ENCODE measurements at places on chromosomes 13 and 19.
A peak's percentile ranks its signal among the peaks of the same experiment; 100 is the strongest.

- DNase-seq, result peak; percentile 51
Observed at GRCh38 chr19:2477141-2477710, 1.3 kb downstream of the GADD45B start.

- no peak for DNase-seq
Observed at GRCh38 chr19:12974301-12975220, 5.2 kb downstream of the DAND5 start.

DNA sequence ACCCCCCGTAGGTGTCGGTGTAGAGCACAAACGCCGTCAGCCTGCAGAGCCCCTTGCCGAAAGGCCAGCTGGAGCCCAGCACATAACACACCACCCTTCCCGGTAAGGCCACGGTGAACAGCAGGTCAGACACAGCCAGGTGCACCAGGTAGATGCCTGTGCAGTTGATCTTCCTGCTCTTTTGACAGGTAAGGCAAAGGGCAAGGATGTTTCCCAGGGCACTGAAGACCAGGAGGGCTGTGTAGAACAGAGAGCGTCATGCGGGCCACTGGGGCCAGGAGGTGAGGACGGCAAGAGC lies 92.6 kb upstream of the TM9SF2 start:
- DNase-seq, result no peak

GRCh38 chr13:49353908-49354307 lies 90.0 kb downstream of the CAB39L start:
- no peak for DNase-seq

DNA sequence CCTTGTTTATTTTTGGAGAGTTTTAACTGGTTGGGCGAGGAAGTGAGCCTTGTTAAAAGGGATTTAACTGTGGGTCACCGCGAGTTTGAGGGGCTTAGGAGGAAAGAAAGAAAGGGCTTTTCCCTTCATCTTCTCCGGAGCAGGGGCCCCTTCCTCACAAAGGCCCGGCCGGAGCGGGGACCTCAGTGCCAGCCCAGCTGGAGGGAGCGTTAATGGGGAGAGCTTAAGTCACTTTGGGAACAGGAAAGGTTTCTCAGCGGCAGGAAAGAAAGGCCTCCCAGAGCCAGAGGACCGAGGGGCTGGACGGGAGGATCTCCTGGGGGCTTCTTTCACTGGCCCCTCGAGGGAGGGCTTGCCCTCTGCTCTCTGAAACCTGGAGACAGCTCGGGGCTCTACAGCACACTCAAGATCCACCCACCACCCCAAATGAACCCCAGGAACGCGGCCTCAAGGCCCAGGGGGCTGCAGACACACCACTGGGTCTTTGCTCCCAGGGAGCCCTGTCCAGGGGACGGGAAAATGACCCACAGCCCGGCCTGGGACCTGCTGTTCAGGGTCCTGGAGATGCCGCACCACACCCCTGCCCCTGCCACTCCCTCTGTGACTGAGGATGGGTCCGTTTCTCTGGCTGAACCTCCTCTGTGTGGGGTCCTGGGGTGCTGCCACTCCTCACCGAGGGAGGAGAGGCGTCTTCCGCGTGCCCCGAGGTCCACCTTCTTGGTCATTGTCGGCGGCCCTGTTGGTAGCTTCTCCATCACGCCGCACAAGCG lies 128.3 kb downstream of the URI1 start:
- DNase-seq, result no peak

DNA sequence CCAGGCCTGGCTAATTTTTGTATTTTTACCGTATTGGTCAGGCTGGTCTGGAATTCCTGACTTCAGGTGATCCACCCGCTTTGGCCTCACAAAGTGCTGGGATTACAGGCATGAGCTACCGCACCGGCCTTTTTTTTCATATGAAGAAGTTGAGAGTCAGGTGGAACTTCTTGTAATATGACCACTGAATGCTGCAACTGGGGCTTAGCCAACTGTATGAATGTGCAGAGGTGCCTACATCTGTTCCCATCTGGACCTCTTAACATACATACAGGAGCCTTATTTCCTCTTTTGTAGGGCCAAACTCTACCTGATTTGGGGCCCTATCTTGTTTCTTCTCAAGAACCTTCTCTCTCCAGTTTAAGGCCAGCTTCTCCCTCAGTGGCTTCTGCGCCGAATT lies 11.9 kb upstream of the GGACT start:
- no peak for DNase-seq

GRCh38 chr13:45105895-45106294 lies 14.4 kb upstream of the GTF2F2 start:
- no peak for DNase-seq

- no peak for DNase-seq
Observed at GRCh38 chr13:30789166-30789862, 54.0 kb downstream of the ALOX5AP start.

DNA sequence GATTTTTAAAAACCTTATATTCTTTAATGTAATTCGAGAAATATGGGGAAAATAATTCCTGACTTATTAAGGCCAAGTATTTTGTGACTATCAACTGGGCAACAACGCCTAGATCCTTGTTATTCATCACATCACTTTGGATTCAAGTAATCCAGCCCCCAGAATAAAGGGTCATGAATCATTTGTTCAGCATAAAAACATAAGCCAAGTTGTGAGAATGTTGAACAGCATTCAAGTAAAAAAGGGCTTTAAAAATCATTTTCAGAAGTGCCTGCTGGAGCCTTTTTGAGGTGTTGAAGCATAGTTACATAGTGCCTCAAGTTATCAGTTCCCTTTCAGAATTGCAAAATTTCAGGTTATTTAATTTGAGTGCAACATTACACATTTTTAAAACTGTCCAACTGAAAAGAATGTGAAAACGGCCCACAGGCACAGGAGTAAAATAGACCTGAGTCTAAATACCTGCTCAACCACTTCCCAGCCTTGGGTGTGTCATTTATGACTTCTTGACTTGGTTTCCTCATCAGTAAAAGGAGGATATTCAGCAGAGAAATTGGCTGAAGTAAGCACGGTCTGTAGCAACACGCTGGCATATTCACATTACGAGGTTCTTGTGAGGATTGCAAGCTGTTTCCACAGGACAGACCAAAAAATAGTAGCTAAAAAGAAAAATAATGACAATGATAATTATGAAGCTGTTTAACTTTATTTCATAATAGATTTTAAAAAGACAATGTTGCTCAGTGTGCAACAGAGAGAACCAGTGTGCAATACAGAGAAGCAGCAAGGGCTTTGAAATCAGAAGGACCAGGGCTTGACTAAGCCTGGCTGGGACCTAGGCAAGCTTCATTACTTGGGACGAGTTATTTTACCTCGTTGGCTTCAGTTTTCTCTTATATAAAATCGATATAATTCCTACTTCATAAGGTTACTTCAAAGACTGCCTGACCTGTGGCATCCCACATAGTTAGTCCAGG lies 56.6 kb downstream of the MBNL2 start:
- peak; percentile 59 for DNase-seq

GRCh38 chr13:95019886-95020285 lies 281.4 kb downstream of the ABCC4 start:
- DNase-seq, result no peak

DNA sequence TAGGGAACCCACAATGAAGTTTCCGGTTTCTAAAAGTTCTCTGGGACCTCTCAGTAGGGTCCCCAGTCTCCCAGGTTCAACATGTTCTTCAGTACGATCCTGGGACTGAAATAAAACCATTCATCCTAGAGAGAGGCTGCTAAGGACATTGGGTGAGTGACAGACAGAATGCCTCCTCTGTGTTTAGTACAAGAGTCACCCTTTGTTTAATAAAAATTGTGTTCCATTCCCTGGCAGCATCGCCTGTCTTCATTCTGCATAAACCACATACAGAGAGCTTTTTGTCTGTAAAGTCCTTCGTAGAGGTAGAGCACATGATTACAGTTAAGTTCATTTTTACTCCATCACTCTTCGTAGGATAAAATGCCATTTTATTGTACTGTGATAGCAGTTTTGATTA lies 95.3 kb upstream of the GPR12 start:
- DNase-seq, result no peak

- DNase-seq, result no peak
Observed at GRCh38 chr19:31545777-31546176, 196.5 kb upstream of the TSHZ3 start.

DNA sequence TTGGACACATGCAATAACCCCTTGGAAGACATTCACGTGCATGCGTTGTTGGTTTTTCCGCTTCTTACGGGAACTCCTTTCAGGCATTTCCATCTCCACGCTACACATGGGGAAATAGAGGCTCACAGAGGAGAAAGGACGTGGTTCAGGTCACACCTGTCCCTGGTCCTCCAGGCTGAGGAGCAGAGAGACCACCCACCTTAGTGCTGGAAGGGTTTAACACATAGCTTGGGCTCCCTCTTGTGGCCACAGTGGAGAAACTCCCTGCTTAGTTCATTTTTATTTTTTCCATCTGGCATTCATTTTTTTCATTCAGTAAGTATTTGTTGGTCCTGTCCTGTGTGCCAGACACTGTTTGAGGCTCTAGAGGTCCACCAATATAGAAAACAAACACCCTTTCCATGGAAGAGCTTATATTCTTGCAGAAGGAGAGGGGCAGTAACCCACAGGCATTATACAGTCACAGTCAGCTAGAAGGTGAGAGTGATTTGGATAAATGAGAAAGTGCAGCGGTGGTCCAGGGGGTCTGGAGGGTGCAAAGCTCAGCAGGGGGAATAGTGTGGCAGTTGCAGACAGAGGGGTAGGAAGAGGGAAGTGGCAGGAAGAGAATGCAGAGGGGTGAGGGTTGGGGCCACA lies 24.2 kb upstream of the TTYH1 start:
- peak; percentile 73 for DNase-seq

DNA sequence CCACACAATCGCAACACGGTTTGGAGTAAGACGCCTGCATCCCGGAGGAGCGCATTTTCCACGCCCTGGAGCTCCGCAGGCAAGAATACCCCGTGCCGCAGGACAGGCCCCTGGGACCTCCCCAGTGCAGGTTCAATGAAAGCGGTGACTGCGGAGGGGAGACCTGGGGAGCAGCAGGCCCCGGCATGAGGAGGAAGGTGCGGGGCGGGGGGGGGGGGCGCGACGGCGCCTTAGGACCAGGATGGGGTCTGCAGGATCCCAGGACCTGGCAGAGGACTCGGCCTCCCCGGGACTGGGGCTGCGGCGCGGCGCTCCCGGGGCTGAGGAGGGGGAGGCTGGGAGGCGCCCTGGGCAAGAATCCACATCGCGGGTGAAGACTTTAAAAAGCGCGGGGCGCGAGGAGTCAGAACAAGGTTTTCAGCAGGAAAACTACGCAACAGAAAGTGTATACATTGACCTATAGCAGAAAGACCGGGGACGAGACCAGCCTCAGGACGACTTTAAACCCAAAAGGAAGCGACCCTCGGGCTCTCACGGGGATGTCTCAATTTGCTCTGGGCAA lies 432 bp downstream of the ZNF611 start:
- peak; percentile 11 for DNase-seq

GRCh38 chr13:108855737-108856387 lies 226.5 kb downstream of the MYO16 start:
- DNase-seq, result no peak

- DNase-seq, result no peak
Observed at GRCh38 chr13:24264976-24265375, 44.4 kb upstream of the C1QTNF9 start.

DNA sequence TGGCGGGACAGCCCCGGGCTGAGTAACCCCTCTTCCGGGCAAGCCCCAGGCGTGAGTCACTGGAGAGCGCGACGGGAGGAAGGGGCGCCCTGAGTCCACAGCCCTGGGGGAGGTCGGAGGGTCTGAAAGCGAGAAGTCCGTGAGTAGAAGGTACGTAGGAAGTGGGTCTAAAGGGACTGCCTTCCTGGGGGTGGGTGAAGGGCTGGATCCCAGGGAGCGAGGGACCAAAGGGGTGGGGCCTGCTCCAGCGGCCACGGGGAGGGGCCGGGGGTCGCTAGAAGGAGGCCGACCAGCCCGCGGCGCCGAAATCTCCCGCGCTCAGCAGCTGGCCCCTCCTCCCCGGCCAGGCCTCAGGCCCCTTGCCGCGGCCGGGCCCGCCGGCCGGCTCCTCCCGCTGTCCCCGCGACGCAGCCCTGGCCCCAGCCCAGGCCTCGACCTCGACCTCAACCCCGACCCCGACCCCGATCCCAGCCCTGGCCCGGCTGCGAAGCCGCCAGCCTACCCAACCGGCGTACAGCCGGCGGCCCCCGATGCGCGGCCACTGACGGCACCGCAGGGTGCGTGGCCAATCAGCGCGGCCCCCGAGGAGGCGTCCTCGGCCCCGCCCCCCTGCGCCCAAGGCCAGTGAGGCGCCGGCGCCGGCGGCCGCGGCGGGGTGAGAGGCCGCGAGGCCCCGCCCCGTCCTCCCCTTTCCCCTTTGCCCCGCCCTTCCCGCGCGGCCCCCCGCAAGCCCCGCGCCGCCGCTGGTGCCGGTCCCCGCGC lies 22.6 kb downstream of the IPO5 start:
- DNase-seq, result peak; percentile 80
